ENCODE measurements at places on chromosomes 2 and 18.
A peak's percentile ranks its signal among the peaks of the same experiment; 100 is the strongest.

- H3K27me3 ChIP-seq: no peaks in the 10 kb centered on the region
- H3K4me3 ChIP-seq: no peak overlapping the region
- no peaks in the 10 kb centered on the region for H3K36me3 ChIP-seq
- H3K27ac ChIP-seq: no peak overlapping the region
- H3K4me1 ChIP-seq: no peaks in the 10 kb centered on the region
- no peak for DNase-seq
Observed at GRCh38 chr18:63378919-63379638, 12.1 kb upstream of the KDSR start.

- H3K27me3 ChIP-seq: no peaks in the 10 kb centered on the region
- peaks cover 19% of the 10 kb centered on the region for H3K36me3 ChIP-seq
- H3K4me3 ChIP-seq: no peak overlapping the region
- DNase-seq: no peak
- H3K27ac ChIP-seq: no peak overlapping the region
Observed at GRCh38 chr2:159895258-159896065, 97.5 kb upstream of the CD302 start.

DNA sequence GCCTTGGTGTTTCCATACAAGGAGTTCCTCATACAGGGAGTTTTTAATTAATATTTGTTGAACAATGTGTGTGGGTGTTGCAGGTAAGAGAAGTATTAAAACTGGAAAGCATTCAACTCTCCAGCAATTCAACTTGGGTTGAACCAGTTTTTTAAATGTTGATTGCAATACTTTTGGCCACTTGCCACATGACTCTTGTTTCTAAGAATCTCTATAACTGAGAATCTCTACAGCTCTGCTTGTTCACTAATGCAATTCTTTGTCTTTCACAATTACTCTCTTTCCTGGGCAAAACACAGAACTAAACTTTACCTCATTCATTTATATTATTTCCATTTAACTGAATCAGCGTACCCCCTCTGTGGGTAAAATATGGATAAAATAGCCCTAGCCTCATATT is 429.4 kb downstream of the ARHGAP15 start:
- H3K4me3 ChIP-seq: no peak overlapping the region
- H3K27me3 ChIP-seq: no peaks in the 10 kb centered on the region
- H3K36me3 ChIP-seq: peaks cover 45% of the 10 kb centered on the region

DNA sequence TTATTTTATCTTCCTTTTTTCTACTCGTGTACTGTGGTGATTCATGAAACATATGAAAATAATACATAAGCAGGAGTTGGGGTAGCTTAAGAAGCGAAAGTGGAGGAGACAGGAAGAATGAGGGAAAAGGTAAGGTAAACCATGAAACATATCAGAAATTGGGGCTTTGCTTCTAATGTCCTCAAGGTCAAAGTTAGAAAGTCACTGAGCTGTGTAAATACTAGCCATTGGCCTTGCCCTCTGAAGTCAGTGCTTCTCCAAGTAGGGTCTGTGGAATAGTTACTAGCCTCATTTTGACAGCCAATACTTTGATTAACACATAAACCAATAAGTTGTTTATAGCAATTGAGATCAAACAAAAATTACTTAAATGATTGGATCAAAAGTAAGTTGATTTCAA is 117.2 kb downstream of the MAP4K4 start:
- H3K27me3 ChIP-seq: no peaks in the 10 kb centered on the region
- no peak overlapping the region for H3K4me3 ChIP-seq
- H3K4me1 ChIP-seq: peaks cover 4% of the 10 kb centered on the region
- H3K27ac ChIP-seq: no peak overlapping the region

GRCh38 chr2:111705711-111706336 is 178.2 kb downstream of the ANAPC1 start:
- no peak overlapping the region for H3K27ac ChIP-seq
- peaks cover 20% of the 10 kb centered on the region for H3K4me1 ChIP-seq
- no peak overlapping the region for H3K4me3 ChIP-seq
- H3K27me3 ChIP-seq: no peaks in the 10 kb centered on the region
- no peaks in the 10 kb centered on the region for H3K36me3 ChIP-seq

GRCh38 chr2:239927424-239927981 is 97.6 kb downstream of the NDUFA10 start:
- peaks cover 5% of the 10 kb centered on the region for H3K4me1 ChIP-seq
- DNase-seq: no peak
- no peak overlapping the region for H3K27ac ChIP-seq
- H3K4me3 ChIP-seq: no peak overlapping the region
- H3K36me3 ChIP-seq: no peaks in the 10 kb centered on the region
- no peaks in the 10 kb centered on the region for H3K27me3 ChIP-seq

- peak; percentile 74 for DNase-seq
- peaks cover 17% of the 10 kb centered on the region for H3K4me1 ChIP-seq
- peak overlapping the region; percentile 84 for H3K4me3 ChIP-seq
Observed at GRCh38 chr2:181456660-181457120, 496 bp upstream of the ITGA4 start.

DNA sequence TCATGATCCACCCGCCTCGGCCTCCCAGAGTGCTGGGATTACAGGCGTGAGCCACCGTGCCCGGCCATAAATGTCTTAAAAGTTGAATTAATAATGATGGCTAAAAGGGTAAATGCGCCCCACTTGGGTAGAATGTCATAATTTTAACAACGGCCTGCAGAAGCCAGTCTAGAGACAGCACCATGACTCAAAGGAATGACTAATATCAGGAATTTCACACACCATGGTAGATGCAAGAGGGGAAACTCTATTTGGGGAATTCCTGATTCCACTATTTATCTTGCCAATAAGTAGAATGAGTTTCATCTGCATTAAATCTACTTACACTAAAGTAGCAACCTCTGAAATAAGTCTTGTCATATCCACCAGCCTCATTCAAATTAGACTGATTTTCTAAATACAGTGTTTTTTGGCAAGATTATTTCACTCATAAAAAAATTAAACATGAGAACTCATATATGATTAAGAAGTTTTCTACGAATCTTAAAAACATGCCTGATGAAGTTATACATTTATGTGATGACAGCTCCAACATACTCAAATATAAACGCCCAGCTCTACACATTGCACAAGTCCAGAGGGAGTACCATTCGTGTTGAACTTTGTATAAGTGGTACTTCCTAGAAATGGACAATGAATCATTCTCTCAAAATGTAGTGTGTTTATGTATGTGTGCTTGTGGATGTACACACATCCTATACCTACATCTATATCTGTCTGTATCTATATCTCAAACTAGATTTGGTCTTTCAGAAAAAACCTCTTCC is 309.7 kb downstream of the IRS1 start:
- no peak overlapping the region for H3K4me3 ChIP-seq
- no peaks in the 10 kb centered on the region for H3K4me1 ChIP-seq
- DNase-seq: no peak
- H3K36me3 ChIP-seq: no peaks in the 10 kb centered on the region
- no peak overlapping the region for H3K27ac ChIP-seq
- H3K27me3 ChIP-seq: no peaks in the 10 kb centered on the region

DNA sequence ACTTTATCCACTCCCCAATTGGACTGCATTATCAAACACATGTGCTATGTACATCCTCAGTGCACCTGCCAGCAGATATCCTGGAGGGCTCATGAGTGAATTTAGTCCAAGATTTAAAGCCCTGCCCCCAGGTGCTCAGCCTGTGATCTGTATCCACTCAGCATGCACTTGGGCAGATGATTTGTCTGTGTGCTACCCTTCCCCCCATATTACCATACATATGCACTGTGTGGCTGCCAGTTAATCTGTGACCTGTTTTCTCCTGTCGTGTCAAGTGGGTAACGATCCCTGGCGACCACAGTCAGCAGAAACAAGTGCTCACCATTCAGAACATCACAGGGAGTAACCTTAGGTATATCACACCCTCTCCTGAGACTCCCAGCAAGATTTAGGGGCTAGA is 10.2 kb downstream of the NAGK start:
- DNase-seq: no peak
- H3K4me1 ChIP-seq: peaks cover 13% of the 10 kb centered on the region
- H3K36me3 ChIP-seq: peaks cover 44% of the 10 kb centered on the region
- no peak overlapping the region for H3K27ac ChIP-seq
- H3K4me3 ChIP-seq: no peak overlapping the region

GRCh38 chr2:236521556-236521955 is 48.1 kb upstream of the ACKR3 start:
- no peak overlapping the region for H3K27ac ChIP-seq
- DNase-seq: no peak
- no peaks in the 10 kb centered on the region for H3K36me3 ChIP-seq
- no peaks in the 10 kb centered on the region for H3K4me1 ChIP-seq

- H3K36me3 ChIP-seq: no peaks in the 10 kb centered on the region
- no peak overlapping the region for H3K27ac ChIP-seq
- no peaks in the 10 kb centered on the region for H3K27me3 ChIP-seq
Observed at GRCh38 chr2:127355407-127356008, 32.3 kb downstream of the MAP3K2 start.

DNA sequence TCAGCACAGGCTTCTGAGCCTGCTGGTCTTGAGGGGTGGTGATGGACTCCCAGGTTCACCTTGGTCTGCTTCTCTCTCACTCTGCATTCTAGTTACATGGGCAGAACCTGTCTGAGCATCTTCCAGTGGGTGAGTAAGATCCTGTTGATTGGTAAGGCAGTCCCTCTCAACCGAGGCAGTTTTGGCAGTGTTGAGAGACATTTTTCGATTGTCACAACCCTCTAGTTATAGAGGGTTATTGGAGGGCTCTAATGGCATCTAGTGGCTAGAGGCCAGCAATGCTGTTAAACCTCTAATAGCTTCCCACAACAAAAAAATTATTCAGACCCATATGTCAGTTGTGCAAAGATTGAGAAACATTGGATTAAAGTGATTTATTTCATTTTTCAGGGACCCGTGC is 9.3 kb upstream of the MGAT5 start:
- peaks cover 39% of the 10 kb centered on the region for H3K4me1 ChIP-seq
- DNase-seq: no peak
- H3K27ac ChIP-seq: no peak overlapping the region
- H3K27me3 ChIP-seq: no peaks in the 10 kb centered on the region
- no peak overlapping the region for H3K4me3 ChIP-seq

GRCh38 chr2:41933585-41934320 is 114.1 kb upstream of the PKDCC start:
- H3K27me3 ChIP-seq: no peaks in the 10 kb centered on the region
- no peak overlapping the region for H3K4me3 ChIP-seq
- DNase-seq: no peak
- H3K4me1 ChIP-seq: no peaks in the 10 kb centered on the region
- no peaks in the 10 kb centered on the region for H3K36me3 ChIP-seq

- H3K27ac ChIP-seq: no peak overlapping the region
- H3K4me1 ChIP-seq: peaks cover 6% of the 10 kb centered on the region
- DNase-seq: peak; percentile 57
- no peaks in the 10 kb centered on the region for H3K36me3 ChIP-seq
Observed at GRCh38 chr2:121309801-121310200, 24.8 kb upstream of the TFCP2L1 start.
